ENCODE measurements at places on chromosomes 11 and 22.

- DNase-seq, result peak; percentile 93
Measured at GRCh38 chr11:36746886-36747710, 149.1 kb upstream of the RAG2 start.

DNA sequence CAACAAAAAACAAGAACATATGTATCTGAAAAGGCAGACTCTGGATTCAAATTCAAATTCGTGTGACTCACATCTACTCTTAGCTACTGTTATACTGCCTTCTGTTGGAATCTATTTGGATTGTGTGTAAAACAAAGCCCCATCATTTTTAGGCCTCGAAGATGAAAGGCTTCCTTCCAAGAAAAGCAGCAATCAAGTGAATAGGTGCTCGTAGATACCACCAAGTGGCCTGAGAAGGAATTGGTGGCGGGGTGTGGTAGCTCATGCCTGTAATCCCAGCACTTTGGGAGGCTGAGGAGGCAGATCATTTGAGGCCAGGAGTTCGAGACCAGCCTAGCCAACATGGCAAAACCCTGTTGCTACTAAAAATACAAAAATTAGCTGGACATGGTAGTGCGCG is 4.2 kb downstream of the GRAMD1B start:
- no peak for DNase-seq

GRCh38 chr11:68346462-68346790 is 34.0 kb downstream of the LRP5 start:
- no peak for DNase-seq

DNA sequence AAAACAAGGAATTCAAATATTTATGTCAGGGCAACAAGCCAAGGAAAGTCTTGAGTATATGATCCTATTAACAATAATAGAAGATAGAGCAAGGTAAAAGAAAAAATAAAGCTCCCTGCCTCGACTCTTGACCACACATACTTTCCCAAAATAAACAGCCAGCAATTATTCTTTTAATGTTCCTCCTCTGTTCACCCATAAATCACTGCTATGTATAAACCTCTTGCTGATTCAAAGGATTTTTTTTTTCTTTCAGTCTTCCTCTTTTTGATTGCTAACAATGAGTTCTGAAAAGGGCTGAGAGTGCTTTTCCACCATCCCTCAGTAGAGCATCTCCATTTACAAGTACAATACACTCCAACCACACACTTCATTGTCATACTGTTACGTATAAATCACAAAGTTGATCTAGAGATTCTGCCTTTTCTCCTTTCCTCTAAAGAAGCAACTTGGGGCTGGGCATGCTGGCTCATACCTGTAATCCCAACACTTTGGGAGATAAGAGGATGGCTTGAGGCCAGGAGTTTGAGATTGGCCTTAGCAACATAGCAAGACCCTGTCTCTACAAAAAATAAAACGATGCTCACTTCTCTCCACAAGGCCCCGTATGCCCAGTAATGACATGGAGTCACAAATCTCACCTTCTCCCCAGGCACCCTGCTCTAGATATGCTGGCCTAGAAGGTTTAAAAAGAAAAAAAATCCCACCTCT is 24.0 kb downstream of the RAB30 start:
- DNase-seq, result no peak

DNA sequence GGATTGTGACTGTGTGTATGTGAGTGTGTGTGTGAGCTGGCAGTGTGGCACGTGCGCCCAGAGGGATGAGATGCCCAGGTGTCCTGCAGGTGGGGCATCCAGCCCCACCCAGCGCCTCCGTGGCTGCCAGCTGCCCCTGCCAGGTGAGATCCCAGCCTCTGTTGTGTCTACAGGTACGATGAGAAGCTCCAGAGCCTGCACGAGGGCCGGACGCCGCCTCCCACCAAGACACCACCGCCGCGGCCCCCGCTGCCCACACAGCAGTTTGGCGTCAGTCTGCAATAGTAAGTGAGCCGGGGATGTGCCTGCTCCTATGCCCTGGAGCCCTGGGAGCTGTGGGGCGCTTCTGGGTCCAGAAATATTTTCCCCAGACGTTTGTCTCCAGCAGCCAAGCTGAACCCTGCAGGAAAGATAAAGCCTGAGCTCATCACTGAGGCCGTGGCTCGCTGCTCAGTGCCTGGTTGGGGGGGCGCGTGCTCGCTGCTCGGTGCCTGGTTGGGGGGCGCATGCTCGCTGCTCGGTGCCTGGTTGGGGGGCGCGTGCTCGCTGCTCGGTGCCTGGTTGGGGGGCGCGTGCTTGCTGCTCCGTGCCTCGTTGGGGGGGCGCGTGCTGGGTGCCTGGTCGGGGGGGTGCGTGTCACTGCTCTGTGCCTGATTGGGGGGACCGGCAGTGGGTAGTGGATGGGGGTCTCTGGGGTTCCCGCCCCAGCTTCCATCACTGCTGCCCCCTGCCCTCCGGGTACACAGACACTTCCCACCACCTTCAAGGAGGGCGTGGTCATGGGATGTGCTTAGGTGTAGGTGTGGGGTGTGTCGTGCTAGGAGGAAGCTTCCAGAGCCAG is 73.2 kb downstream of the ARHGAP8 start:
- no peak for DNase-seq

DNA sequence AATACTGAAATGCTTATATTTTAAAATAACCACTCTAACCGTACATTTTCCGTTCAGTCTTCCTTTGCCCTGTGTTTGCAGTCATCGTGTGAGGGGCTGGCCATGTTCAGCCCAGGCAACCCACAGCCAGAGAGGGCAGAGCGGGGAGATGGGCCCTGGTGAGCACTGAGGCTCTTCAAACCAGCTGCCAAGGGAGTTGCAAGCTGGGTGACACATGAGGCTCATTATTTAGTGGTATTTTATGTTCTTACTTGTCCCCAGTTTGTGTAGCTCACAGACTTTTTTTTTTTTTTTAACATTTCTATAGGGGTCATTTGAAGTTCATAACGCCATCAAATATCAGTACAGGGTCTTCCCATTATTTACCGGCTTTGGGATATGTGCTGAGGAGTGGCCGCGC is 18.0 kb upstream of the DGCR6 start:
- no peak for DNase-seq

GRCh38 chr11:77071671-77072605 is 5.2 kb downstream of the CAPN5 start:
- peak; percentile 50 for DNase-seq

- DNase-seq, result peak; percentile 88
Measured at GRCh38 chr11:75031771-75032549, 43.2 kb downstream of the NEU3 start.

GRCh38 chr11:23317816-23318215 is 457.5 kb upstream of the CCDC179 start:
- no peak for DNase-seq

DNA sequence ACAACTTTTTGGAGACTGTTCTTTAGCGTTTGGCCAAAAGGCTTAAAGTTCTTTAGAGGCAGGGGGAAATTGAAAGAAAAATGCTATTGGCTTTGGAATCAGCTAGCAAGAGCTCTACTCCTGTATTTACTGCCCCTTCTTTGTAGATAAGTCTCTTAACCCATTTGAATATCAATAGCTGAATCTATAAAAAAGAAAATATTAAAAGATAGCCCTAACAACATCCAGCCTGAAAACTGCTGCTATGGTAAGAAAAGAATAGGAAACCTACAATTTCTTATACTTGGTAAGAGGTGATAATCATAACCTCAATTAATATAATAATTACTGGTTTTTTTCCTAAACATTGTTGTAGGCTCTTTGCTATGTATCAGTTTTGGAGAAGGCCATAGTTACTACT is at the start of gene OR5B12:
OR5B12 (minus strand) TSS at position 101 of the 400 bp plus-strand sequence. CDS start 2,085 bp downstream, outside the sequence.
- no peak for DNase-seq

DNA sequence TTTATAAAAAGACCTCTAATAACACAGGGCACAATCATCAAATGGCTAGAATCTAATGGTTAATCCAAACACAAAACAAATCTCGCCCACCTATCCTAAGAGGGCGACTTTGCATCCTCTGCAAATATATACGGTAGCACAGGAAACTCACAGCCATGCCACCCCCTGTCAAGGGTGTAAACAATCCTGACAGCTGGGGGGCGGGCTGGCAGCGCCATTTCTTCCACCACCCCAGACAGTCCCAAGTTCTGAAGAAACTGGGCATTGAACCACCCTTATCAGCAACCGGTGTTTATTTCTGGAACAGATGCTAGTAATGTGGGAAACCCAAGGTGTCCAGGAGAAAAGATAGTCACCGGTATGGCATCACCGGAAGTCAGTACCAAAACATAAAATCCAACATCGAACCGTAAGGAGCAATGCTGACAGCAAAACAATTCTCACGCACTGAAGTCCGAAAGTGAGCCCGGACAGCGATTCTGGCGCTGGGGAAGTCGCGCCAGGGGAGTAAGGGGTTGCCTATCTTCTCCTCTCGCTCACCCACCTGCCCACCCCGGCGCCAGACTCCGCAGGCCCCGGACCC is 825 bp downstream of the FBXO3 start:
- DNase-seq, result peak; percentile 24

All from left colon (tissue), 2 donors.